ENCODE measurements at places on chromosomes 4 and X.

GRCh38 chr4:7647600-7648543 lies 213.1 kb upstream of the PSAPL1 start:
- peak; percentile 29 for DNase-seq

GRCh38 chr4:45409536-45409935 lies 683.2 kb upstream of the GNPDA2 start:
- no peak for DNase-seq

DNA sequence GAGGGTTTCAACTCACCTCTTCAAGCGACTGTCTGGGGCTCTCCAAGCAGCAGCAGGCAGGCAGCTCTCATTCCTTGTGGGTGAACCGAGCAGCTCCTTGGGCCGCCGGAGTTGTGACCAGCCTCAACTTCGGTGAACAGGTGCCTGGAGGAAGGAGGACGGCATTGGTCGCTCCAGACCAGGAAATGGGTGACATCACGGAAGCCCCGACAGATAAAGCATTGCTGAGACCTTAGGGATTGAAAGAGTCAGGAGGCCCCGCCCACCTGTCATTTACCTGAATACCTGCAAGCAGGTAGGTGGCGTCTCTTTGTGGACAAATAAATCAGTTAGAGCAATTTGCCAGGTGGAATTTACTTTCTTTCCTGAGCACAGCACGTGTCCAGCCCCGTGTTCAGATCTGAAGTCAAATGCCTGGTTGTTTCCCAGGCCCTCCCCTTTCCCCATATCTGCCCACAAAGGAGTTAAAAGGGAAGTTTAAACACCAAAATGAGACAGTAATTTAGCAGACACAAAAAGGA lies at the start of gene LNX1:
LNX1 (minus strand) TSS at position 115 of the 521 bp plus-strand sequence. CDS start 17,484 bp downstream, outside the sequence.
- peak; percentile 73 for DNase-seq

GRCh38 chrX:1946974-1947373 lies 332.1 kb downstream of the ASMT start:
- DNase-seq = no peak

- no peak for DNase-seq
Measured at GRCh38 chrX:21733705-21734104, 24.2 kb downstream of the SMPX start.

DNA sequence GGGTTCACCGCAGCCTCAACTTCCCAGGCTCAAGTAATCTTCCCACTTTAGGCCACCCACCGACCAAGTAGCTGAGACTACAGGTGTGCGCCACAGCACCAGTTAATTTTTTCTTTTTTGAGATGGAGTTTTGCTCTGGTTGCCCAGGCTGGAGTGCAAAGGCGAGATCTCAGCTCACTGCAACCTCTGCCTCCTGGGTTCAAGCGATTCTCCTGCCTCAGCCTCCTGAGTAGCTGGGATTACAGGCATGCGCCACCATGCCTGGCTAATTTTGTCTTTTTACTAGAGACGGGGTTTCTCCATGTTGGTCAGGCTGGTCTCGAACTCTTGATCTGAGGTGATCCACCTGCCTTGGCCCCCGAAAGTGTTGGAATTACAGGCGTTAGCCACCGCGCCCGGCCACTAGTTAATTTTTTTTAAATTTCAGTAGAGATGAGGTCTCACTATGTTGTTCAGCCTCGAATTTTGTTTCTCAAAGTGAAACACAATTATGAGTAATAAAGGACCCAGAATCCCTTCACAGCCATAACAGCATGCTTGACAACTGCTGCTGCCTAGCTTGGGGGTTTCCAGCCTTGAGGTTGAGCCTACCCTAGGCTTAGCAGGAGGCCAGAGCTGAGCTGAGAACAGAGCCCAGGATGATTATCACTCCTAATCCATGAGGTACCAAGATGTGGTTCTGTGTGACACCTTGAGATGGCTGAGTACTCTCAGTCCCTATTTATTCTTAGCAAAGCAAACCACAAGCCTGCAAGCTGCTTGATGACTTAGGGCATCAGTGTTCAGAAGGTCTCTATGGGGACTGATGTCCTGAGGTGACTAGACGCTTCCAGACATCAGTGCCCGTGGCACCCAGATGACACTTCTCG lies 41.6 kb upstream of the NKRF start:
- DNase-seq = peak; percentile 14

- no peak for DNase-seq
Measured at GRCh38 chr4:125266901-125267604, 47.7 kb upstream of the FAT4 start.

DNA sequence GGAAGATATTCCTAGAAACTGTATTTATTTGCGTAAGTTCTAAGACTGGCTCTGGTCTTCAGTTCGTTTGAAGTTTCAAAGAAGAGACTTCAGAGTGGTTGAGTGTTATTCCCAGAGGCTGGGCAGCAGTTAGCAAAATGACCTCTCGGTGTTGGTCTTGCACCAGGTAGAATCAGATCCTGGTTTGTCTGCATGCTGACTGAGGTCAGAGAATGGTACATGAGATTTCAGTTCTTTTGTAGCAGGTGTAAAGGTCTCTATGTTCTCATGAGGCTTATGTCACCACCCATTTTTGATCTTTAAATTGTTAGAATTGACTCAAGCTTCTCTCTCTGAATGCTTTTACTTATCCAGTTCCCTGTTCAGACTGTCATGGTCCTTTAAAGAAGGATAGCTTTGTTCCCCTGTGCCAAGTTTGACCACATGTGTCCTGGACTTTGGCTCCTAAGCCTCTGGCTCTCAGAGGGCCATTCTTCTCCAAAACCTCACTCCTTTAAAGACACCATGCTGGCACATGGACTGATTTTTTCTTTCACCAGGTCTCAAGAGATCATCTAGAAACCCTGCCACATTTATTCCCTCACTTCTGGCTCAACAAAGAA lies 355.8 kb upstream of the BOD1L1 start:
- no peak for DNase-seq

DNA sequence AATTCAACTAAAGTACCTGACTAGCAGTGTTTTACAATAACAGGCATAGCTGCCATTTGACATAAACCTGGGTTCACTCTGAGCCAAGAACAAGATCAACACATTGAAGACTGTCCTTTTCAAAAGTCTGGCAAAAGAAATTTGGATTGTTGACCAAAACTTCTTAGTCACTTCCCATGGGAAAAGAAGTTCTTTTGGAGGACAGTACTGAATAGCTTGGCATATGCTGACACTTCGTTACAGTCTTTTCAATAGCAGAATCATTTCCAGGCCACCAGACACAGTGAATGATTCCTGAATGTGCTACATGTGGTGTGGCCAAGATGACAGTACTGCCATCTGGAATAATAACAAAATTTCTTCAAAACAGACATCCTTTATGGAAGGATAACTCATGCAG lies 560.3 kb downstream of the GRID2 start:
- no peak for DNase-seq

- no peak for DNase-seq
Measured at GRCh38 chr4:112509243-112510141, 6.5 kb downstream of the NEUROG2 start.

DNA sequence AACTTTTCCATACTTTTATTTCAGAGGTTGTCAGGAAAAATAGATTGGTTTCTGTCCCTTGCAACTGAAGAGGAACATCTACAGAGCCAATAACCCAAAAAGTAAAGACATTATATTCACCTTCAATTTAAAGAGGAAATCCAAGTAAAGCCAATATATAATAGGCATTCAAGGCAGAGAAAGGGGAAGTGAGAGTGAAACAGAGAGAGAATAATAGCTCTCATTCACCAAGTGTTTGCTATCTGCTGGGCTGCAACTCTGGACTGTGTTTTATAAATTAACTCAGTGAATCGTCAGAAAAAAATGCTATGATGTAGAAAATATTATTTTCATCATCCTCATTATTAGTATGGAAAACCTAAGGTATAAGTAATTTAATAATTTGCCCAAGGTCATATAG lies 448.5 kb downstream of the TRAM1L1 start:
- DNase-seq = no peak
